ENCODE measurements at places on chromosomes 13 and 19.

DNA sequence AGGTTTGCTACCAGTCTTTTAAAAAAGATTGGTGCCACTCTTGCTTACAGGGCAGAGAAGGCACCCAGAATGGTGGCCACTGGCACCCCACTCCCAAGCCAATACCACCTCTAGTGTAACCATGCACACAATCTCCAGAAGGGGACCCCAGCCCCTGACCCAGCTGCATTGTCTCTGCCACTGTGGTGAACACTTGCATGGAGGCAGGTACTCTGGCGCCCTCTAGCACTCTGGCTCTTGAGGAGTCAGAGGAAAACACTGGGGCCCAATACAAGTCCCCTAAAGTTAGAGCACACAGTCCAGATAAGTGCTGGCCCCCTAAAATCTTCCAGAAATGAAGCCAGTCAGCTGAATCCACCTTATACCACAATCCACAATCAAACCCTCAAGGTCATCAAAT is 6.0 kb downstream of the ERVV-1 start:
- no peak for DNase-seq

- peak; percentile 74 for DNase-seq
Observed at GRCh38 chr19:1220976-1221903, 15.7 kb downstream of the STK11 start.

DNA sequence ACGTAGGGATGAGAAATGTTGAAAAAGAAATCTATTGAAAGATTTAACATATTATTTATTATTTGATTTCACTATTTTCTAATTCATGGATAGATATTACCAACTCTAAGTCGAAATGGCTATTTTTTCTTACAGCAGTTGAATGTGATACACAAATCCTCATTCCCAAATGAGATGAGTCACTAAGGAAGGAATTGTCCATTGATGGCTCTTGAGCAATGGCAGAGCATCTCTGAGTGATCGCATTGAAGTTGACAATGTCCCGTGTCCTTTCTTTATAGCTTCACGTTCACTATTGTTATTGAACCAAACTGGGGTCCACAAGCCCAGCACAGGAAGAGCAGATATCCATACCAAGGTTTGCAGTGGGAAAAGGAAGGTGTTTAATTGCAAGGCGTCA is 648.3 kb upstream of the SPRY2 start:
- peak; percentile 20 for DNase-seq

GRCh38 chr19:47511128-47511517 is 3.7 kb downstream of the NAPA start:
- no peak for DNase-seq

GRCh38 chr19:46195104-46195503 is 34.4 kb upstream of the IGFL1 start:
- no peak for DNase-seq

DNA sequence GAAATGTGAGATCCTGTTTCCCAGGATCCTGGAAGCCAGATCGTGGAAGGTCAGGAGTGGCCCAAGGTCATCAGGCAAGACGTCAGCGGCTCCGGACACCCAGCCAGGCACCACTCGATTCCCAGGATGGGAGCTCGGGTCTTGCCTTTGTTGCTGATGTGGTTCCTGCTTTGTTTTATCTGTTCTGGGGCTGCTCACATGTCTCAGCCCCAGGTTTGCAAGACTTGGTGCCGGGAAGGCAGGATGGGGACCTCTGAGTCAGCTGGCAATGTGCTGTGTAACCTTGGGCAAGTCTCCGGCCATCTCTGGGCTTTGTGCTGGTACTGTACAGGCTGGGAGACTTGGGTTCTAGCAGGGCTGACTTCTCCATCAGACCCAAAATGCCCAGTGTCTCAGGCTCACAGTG is 1.4 kb upstream of the FCHO1 start:
- no peak for DNase-seq

DNA sequence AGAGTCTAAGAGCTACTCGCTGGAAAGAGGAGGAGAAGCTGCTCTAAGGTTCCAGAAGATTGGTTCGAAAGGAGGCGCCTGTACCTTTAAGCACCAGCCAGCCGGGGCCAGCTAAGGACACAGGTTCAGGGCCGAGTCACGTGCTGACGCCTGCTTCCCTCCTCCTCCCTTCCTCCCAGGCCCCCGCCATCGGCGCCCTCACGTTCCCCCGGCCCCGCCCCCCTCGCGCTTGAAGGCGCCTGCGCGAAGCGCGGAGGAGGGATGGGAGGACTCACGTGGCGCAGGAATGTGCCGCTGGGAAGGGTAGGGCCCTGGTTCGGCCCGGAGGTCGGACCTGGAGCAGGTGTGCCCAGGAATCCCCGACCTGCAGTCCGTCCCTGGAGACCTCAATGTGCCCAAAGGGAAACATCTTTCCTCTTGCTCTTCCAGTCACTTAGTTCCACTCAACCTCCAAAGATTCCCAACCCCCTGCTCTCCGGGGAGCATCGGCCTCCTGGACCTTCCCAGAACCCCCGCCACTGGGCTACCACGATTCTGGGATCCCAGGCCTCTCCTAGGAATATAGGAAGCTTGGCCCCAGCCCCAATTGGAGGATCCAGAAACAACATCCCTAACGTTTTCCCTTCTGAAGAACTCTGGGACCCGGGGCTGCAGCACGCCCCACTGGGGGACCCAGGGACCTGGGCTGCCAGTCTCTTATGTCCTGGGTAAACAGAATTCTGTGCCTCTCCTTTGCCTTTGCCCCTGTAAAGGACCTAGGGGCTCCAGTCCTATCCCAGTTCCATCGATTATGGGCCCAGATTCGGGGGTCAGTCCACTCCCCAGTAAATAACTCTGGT is 2.5 kb downstream of the DBP start:
- peak; percentile 96 for DNase-seq

DNA sequence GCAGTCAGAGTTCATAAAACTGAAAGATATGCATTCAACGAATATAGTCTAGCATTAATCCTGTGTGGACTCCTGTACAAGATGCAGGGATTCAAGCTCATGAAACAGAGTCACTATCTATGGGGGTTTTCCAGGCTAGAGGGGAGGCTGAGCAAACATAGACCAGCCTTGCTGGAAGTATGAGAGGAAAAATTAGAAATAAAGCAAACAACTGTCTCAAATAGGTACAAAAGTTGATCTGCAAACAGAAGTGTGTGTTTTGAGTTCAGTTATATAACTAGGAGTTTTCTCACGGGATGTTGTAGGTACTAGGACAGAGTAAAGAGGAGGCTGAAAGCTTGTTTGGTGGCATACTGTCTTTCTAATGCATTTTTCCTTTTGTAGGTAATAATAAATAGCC is 8.5 kb upstream of the LGALS14 start:
- no peak for DNase-seq

Measured in astrocyte of the hippocampus (primary cell).